ENCODE measurements at places on chromosomes 12 and 14.

GRCh38 chr12:14403711-14404196, 38.3 kb downstream of the ATF7IP start:
- DNase-seq = no peak

DNA sequence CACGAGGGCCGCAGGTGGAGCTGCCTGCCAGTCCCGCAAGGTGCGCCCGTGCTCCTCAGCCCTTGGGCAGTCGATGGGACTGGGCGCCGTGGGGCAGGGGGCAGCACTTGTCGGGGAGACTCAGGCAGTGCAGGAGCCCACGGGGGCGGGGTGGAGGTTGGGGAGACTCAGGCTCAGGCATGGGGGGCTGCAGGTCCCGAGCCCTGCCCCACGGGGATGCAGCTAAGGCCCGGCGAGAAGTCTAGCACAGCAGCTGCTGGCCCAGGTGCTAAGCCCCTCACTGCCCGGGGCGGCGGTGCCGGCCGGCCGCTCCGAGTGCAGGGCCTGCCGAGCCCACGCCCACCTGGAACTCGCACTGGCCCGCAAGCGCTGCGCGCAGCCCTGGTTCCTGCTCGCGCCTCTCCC, 39.2 kb upstream of the P2RX7 start:
- no peak for DNase-seq

DNA sequence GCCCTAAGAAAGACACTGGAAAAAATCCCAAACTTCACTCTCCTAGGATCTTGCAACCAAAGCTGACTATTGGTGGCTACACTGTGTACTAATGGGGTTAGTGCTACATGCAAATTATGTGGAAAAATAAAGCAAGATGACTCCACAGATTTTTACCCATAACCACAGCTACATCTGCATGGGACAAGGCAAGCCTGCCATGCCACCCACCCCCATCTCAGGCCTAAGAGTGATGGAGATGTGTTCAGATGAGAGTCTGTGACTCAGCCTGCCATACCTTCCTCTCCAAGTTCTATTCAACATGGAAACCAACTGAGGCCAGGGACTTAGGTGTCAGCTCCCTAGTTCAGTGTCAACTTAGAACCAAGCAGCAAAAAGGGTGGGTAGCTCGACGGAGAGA, 206.2 kb downstream of the PELI2 start:
- DNase-seq = no peak

DNA sequence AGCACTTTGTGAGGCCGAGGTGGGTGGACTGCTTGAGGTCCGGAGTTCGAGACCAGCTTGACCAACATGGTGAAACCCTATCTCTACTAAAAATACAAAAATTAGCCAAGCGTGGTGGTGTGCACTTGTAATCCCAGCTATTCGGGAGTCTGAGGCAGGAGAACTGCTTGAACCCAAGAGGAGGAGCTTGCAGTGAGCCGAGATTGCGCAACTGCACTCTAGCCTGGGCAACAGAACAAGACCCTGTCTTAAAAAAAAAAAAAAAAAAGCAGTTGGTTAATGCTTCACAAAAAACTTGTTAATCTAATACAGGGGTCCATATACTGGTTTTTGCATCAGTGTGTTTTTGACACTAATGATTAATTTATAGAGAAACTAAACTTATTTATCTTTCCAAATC, 18.5 kb upstream of the SLC7A8 start:
- DNase-seq = no peak

- no peak for DNase-seq
Observed at GRCh38 chr14:85867450-85867849, 337.5 kb downstream of the FLRT2 start.

Measured in T1000 (cell line).